Activated naive CD4-positive, alpha-beta T cell treated with Interleukin-2 at 50 U/mL for 16 hours (primary cell): ENCODE measurements at places on chromosomes 2 and 18.
A peak's percentile ranks its signal among the peaks of the same experiment; 100 is the strongest.

- DNase-seq, result no peak
Observed at GRCh38 chr2:171547256-171547655, 25.0 kb downstream of the CYBRD1 start.

GRCh38 chr2:10103179-10103578 is 19.4 kb upstream of the RRM2 start:
- DNase-seq, result no peak

DNA sequence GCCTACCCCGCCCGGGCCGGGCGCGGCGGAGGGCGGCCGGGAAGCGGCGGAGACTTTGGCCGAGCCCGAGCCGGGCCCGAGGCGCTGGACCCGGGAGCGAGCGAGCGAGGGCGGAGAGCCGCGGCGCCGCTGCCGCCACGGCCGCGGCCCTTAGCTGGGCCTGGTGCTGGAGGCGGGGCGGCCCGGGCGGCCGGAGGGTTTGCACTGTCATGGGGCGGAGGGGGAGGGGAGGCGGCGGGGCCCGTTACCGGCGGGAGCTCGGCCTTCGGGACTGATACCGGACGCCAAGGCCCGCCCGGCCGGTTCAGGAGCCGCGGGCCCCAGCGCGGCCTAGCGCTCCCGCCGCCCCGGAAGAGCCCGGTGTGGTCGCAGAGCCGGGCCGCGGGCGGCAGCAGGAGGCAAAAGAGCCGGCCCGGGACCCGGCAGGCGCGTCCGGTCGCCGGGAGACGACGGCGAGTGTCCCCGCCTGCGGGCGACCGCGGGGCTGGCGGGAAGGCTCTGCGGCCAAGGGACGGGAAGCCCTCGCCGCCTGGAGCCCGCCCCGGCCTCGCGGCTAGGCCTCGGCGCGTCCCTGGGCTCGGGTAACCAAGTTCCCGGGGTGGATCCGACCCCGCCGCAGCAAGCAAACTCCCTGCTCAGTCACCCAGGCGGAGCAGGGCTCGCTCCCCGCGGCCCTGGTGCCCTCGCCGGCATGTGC is 697 bp downstream of the KCMF1 start:
- DNase-seq, result peak; percentile 70

GRCh38 chr2:29246383-29247300 is 131.4 kb downstream of the CLIP4 start:
- DNase-seq, result no peak

- no peak for DNase-seq
Observed at GRCh38 chr2:235529621-235530020, 35.8 kb downstream of the AGAP1 start.

DNA sequence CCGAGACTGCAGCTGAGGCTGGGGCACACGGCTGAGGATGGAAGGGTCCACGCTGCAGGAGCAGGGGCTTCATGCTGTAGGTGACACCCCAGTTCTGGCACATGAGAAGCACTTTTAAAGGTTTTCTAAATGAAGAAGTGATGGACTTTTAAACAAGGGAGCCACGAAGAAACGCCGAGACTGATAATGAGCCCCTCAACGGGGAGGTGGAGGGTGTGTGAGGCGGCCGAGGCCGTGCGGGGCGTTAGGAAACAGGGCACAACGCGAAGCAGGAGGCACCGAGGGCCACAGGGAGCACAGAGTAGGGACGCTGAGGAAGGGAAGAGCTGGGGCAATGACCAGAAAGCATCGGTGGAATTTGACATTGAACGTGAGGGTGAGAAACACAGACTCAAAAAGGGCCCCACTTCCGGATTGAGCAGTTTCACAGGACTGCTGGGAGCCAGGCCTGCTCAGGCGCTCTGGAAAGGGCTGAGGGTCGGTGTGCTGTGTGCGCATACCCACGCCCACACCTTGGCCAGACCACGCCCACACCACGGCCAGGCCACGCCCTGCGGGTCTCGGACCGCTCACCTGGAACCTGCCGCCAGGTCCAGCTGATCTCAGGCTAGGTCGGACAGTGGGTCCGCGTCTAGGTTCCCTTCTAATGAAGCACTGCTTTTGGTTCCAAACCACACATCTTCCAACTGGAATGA is 115.7 kb downstream of the GYPC start:
- no peak for DNase-seq

GRCh38 chr2:42096869-42097591 is 49.2 kb downstream of the PKDCC start:
- no peak for DNase-seq

DNA sequence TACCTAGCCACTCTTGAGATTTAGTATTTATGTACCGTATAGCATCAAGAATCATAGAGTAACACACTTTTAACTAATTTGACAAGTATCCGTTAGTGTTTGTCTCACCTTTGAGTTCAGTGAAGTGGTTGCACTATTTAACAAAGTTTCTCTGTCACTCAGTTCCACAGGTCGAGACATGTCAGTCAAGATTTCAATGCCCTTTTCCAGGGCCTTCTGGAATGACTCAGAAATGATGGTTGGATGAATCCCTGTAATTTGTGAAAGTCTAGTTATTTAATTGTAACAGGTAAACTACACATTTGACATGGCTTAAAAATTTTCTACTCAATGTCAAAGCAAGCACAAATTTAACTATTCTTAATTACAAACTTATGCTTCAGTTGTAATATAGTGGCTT is 9.7 kb downstream of the CCT4 start:
- DNase-seq, result no peak

DNA sequence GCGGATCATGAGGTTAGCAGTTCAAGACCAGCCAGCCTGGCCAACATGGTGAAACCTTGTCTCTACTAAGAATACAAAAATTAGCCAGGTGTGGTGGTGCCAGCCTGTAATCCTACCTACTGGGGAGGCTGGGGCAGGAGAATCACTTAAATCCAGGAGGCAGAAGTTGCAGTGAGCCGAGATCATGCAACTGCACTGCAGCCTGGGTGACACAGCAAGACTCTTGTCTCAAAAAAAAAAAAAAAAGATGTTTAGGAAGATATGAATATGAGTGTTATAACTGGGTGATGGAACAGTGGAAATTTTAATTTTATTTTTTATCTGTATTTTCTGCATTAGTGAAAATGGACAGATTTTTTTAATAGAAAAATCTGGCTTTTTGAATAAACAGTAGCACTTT is 14.5 kb downstream of the MAPRE2 start:
- no peak for DNase-seq

DNA sequence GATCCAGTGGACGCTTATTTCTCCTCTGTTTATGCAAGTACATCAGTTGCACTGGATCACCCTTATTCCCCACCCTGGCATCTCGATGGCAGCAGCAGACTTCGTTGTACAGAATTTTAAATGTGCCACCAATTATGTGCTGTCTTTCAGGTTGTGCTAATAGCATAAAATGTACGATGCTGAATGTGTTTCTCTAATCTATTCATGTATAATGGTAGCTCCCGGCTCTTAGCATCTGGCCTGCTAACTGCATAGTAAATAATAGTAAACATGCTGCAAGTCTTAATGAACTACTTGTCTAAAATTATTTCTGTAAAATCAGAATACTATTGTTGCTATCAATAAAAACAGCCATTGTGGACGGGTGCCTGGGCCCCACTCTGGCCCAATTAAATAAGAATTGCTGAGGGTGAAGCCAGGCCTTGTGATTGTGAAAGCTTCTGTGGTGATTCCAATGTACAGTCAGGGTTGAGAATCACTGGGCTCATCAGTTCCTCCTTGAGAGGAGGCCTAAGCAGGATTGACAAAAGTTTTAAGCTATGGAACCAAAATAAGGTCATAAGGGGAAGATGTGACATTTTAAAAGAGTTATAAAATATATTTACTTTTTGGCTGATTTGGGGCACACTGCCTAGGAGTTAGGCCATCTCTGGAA is 14.4 kb upstream of the MYO3B start:
- DNase-seq, result no peak

DNA sequence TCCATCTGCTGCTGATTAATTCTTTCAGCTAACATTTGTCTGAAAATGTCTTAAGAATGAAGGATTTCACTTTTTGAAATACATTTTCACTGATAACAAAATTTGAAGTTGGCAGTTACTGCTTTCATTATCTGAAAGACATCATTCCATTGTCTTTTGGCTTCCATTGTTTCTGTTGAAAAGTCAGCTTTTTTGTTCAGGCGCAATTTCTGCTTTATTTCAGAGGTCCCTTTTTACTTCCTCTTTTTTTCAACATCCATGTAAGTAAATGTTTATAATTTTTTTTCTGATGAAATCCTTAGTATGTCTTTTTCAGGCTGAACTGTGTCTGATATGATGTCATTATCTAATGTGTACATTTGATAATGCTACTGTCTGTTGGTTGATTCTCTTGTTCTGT is 184.2 kb downstream of the RND3 start:
- no peak for DNase-seq

- DNase-seq, result no peak
Observed at GRCh38 chr2:85619617-85620016, 3.6 kb downstream of the USP39 start.

DNA sequence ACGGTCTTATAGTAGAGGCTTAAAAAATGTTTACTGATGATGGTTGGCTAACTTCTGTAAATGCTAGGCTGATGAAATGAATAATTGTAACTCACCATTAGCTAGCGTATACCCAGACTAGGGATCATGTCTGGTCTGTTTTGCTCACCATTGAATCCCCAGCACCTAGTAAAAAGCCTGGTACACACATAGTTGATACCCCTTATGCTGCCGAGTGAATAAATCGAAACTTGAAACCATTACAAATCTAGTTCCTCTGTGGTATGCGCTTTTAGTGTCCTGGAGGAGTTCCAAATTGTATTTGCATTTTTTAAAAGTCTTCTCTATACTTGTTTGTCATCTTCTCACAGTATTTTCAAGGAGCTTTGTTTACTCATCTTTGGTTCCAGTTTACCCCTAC is 1.3 kb downstream of the TAF1B start:
- DNase-seq, result no peak

DNA sequence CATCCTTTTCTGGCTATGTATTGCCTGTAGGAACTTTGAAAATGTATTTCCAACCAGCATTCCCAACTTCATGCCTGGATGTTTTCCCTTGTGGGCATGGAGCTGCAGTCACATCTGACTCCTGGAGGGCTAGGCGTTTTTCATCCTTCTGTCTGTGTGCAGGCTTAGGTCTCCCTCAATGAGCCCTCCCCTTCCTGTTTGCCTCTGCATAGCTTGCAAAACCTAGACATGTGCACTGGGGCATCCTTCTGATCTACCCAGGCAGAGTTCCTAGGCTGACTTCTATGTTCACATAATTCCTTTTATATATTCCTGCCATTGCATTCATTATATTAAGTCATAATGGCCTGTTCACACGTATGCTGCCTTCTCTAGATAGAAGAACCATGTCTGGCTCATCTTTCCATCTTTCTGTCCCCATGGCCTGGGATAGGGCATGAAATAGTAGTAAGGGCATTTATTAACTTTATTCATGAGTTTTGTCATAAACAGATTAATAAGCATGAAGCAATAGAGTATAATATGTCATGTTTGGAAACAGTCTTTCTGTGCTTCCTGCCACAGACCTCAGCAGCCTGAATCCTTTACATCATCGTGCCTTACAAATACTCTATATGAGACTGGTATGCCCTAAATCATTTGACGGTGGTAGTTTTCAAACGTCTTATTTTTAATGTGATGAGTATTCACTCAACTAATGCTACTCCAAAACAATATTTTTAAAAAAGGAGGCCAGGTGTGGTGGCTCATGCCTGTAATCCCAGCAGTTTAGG is 195.6 kb downstream of the TGIF1 start:
- DNase-seq, result no peak

GRCh38 chr2:229684942-229685562 is 29.3 kb downstream of the DNER start:
- DNase-seq, result no peak

DNA sequence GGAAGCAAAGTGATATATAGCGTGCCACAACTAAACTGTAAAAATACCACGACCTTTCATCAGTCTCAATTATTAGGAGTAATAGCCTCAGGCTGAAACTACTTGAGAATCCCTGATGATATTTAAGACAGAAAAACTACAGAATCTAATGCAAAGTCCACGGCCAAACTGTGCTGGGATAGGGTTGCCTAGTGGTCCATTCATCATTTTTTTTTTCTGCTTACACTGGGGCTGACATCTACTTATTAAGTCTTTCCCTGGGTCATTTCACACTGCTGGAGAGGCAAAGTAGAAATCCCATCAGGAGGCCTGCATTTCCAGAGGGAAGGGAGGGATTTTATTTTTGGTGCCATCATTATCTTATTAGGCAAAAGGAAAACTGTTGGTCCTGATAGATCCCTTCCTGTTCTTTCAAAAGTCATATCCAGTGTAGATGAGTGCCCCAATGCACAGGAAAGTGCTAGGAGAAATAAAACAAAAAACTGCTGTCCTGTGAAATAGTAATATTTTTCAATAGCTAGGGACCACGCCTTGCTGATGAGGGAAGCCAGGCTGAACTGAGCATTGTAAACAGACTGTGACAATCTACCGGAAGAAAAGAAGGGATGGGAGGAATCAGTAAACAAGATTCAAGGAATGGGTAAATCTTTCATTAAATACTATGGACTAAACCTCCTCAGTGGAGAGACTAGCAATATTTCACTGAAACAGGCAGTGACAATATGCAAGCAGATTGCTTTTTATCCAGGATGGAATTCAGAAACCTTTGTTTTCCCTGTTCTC is 644.3 kb downstream of the IRS1 start:
- DNase-seq, result no peak

DNA sequence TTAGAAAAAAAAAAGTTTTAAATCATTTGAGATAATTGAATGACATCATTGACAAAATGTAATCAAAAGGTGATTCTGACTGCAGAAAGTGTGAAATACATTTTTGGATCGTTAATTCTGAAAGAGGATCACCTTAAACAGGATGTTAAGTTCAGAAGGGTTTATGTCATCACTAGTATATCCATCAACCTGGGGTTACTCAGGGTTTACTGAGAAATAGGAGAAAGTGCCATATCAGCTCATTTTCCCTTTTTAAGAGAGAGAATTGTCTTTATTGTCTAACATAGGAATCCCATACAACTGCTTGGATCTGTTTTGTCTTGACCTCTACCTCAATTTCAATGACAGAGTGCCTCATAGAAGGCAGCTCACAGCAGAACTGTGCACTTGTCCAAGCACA is 466.1 kb upstream of the LINC00305 start:
- DNase-seq, result no peak

DNA sequence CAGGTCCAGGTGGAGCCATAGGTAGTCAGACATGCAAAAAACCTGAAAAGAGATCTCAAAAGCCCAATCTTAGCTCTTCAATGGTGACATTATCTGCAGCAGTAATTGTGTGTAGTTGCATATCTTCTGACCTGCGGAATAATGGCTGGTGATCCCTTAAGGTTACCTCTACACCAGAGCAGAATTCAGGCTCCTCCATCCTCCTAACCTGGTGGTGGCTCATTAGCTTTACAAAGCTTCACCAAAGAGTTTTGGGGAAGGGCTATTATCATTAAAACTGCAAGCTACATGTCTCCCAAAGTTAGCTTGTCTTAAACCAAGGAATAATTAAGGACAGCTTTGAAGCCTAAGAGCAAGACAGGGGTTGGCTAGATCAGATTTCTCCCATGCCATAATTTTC is 42.6 kb upstream of the CHST9 start:
- DNase-seq, result no peak

- DNase-seq, result no peak
Observed at GRCh38 chr2:154587739-154588138, 110.8 kb upstream of the KCNJ3 start.
